ENCODE measurements at places on chromosomes 5 and 9.

GRCh38 chr9:136297016-136297691 is 6.7 kb downstream of the CCDC187 start:
- DNase-seq: no peak

- no peak for DNase-seq
Measured at GRCh38 chr9:100492952-100493351, 20.0 kb downstream of the TMEFF1 start.

- DNase-seq: no peak
Measured at GRCh38 chr9:127828262-127829031, 25.8 kb downstream of the FPGS start.

DNA sequence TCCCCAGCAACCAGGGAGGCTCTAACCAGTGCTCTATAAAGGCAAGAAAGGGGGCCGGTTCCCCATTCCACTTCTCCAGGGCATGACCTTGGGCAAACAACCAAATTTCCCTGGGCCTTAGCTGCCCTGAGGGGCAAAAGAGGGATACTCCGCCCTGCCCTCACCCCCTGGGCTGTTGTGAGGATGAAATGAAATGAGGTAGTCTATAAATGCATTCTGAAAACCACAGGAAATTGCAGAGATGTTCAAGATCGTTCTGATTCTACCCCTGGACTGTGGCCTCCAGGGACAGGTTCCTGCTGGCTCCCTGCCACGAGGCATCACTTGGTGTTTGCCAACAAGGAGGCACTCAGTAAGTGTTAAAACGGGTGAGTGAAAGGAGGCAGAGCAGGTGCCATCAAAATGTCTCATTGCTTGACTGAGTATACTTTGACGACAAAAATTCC is 5.7 kb downstream of the RAPGEF1 start:
- DNase-seq: peak; percentile 77

DNA sequence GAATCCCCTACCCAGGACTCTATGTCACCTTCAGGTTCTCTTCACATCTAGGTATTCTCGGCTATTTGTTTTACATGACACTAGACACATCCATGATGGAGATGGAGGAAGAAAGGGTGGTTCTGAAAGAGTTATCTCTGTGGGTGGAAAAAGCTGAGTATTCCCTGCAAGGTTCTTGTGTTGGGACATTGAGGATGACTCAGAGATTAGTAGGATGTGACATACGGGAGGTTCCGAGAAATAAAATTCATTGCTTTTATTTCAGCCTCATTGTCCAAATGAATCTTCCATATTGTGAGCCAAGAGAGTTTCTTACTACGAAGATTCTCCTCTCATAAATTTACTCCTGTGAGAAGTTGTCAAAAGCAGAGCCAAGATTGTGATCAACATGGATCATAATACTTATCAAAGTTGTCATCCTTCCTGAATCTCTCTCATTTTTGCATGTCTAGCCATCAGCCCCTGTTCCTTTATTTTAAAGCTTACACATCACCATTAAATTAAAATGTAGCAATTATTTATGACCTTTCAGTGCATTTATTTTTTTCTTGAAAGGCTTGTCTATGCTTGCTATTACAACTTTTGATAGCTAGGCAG is 370.0 kb downstream of the PSAT1 start:
- no peak for DNase-seq

Measured in central memory CD4-positive, alpha-beta T cell (primary cell).